ENCODE measurements at places on chromosomes 2 and 18. TPM values are rescaled to one million over a fixed set of nuclear protein-coding genes. Genes with fewer than 3 reads are reported as not detected.

DNA sequence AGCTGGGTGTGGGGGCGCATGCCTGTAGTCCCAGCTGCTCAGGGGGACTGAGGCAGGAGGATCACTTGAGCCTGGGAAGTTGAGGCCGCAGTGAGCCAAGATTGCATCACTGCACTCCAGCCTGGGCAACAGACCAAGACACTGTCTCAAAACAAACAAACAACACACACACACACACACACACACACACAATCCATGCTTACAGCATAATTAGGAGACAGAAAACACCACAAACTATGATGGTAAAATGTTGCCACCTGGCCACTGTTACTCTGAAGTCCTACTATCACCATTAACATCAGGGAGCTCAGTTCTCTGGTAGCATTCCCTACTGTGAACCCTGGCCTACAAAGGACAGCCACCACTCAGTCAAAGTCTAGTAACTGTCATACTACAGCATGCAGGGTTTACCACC is 18.3 kb downstream of the DNPEP start:
- peak; percentile 84 for DNase-seq
- H3K27me3 ChIP-seq: no peaks in the 10 kb centered on the region
- H3K27ac ChIP-seq: no peak overlapping the region
- H3K4me1 ChIP-seq: no peaks in the 10 kb centered on the region

GRCh38 chr18:58493516-58494253 is 135.2 kb downstream of the ALPK2 start:
- H3K36me3 ChIP-seq: no peaks in the 10 kb centered on the region
- no peaks in the 10 kb centered on the region for H3K4me1 ChIP-seq
- peak; percentile 81 for DNase-seq
- no peaks in the 10 kb centered on the region for H3K27me3 ChIP-seq
- H3K4me3 ChIP-seq: no peak overlapping the region
- H3K27ac ChIP-seq: no peak overlapping the region

DNA sequence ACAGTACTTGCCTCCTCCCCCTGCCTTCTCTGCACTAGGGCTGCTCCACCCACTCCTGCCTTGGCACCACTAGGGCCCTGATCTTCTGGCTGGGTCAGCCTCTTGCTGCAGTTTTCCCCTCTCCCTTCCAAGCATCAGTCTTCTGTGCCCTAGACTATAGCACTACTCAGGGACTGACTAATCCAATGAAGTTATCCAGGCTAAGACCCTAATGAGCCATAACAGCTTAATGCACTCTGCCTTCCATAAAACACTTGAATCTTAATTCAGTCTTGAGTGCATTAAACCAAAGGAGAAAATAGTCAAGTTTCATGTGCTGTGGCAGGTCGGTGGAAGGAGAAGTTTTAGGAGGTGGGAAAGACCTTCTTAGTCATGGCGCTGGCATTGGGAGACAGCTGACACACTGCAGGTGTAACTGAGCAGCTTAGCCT is 95.7 kb downstream of the BIN1 start:
- H3K4me1 ChIP-seq: no peaks in the 10 kb centered on the region
- H3K27ac ChIP-seq: no peak overlapping the region
- DNase-seq: no peak
- H3K27me3 ChIP-seq: no peaks in the 10 kb centered on the region

DNA sequence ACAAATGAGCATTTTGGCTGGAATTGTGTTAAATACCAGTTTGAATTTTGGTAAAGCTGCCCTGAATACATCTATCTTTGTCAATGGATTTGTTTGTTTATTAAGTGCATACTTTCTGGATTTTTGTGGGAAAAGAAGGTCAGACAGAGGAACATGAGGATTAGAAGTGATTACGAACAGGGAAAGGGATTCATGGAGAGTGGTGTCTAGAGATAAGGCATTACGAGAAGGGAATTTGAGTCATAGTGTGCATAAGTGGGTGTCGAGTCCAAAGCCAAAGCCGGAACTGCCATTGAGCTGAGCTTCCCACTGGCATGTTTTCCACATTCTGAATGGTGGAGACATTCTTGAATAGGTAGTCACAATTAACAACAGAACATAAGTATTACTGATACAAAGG is 68.9 kb upstream of the EFEMP1 start:
- no peak for DNase-seq
- H3K36me3 ChIP-seq: no peaks in the 10 kb centered on the region
- no peak overlapping the region for H3K27ac ChIP-seq
- H3K27me3 ChIP-seq: no peaks in the 10 kb centered on the region

GRCh38 chr2:121955426-121955825 is 200.0 kb downstream of the TSN start:
- H3K36me3 ChIP-seq: no peaks in the 10 kb centered on the region
- no peaks in the 10 kb centered on the region for H3K4me1 ChIP-seq
- no peak overlapping the region for H3K27ac ChIP-seq
- H3K4me3 ChIP-seq: no peak overlapping the region

DNA sequence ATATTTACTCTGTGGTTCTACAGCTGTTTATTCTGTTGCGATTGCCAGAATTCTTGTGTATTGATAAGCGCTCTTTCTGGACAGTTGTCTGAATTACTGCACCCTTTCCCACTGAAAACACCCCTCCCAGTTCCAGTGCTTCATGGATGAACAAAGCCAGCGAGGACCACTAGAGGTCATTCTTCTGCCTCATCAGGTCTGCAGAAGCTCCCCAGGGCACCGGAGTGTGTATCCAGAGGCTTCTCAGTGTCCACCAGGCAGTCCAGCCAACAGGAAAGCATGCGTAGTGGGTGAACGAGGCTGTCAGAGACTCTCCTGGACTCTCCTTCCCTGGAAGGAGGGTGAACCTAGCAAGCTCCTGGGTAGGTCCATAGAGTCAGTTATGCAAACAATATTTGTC is 40.6 kb upstream of the INHBB start:
- H3K36me3 ChIP-seq: no peaks in the 10 kb centered on the region
- H3K4me1 ChIP-seq: no peaks in the 10 kb centered on the region

GRCh38 chr2:587087-587960 is 89.9 kb downstream of the TMEM18 start:
- H3K36me3 ChIP-seq: no peaks in the 10 kb centered on the region
- H3K27ac ChIP-seq: no peak overlapping the region
- H3K4me3 ChIP-seq: no peak overlapping the region
- no peaks in the 10 kb centered on the region for H3K4me1 ChIP-seq
- no peaks in the 10 kb centered on the region for H3K27me3 ChIP-seq

DNA sequence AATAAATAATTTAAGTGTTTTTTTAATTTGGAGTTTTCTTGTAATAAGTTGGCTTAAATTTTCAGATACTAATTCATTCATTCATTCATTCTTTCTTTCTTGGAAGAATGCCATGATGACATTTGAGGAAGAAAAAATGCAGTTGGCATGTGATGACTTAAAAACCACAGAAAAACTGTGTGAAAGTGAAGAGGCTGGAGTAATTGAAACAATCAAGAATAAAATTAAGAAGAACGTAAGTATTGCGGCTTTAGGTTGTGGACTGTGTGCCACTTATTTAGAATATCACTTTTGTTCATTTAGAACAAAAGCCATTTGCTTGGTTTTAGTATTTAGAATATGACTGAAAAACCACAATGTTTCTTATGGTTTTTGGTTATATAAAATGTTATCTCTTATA is 51.4 kb downstream of the TTC39C start:
- H3K4me3 ChIP-seq: no peak overlapping the region
- no peak overlapping the region for H3K27ac ChIP-seq
- H3K27me3 ChIP-seq: no peaks in the 10 kb centered on the region
- peaks cover 26% of the 10 kb centered on the region for H3K4me1 ChIP-seq
- DNase-seq: no peak

DNA sequence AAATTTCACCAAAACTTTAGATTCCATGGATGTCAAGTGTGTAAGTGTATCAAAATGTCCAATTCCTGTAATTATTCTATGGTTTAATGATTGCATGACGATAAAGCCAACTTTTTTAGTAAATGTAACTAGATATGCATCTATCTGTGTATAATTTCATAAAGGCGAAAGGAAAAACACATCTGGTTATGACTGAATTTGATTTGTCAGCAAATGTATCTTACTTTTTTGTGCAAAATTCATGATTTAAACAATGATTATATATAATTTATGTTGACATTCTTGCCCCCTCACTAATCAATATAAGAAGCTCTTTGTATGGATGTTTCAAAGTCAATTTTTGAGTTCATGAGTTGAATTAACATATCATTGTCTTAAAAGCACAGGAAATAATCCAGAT is 138.5 kb downstream of the KCNJ3 start:
- no peaks in the 10 kb centered on the region for H3K36me3 ChIP-seq
- no peak overlapping the region for H3K4me3 ChIP-seq
- H3K27ac ChIP-seq: no peak overlapping the region
- H3K27me3 ChIP-seq: no peaks in the 10 kb centered on the region
- no peaks in the 10 kb centered on the region for H3K4me1 ChIP-seq

DNA sequence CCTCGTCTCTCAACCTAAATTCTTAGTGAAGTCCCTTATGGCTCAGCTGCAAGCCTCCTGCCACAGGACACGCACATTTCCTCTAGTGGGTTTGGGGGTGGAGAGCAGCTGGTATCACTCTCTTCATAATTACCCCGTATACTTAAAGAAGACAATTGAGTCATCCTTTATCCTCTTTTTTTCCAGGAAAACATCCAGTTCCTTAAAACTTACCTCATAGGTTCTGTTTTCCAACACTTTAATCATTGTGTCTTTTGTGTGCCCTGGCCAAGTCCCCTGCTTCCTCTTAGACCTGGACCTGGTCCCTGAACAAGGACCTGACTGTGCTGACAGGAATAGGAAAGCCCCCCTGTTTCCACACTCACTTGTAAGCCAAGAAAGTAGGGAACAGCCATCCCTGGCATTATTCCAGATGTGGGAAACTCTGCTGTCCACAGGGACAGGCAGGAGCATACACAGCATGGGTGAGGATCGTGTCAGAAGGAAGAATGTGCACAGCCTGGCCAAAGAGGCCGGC is 42.3 kb upstream of the MYO1B start:
- H3K27ac ChIP-seq: no peak overlapping the region
- no peaks in the 10 kb centered on the region for H3K4me1 ChIP-seq
- H3K36me3 ChIP-seq: no peaks in the 10 kb centered on the region
- no peak for DNase-seq

DNA sequence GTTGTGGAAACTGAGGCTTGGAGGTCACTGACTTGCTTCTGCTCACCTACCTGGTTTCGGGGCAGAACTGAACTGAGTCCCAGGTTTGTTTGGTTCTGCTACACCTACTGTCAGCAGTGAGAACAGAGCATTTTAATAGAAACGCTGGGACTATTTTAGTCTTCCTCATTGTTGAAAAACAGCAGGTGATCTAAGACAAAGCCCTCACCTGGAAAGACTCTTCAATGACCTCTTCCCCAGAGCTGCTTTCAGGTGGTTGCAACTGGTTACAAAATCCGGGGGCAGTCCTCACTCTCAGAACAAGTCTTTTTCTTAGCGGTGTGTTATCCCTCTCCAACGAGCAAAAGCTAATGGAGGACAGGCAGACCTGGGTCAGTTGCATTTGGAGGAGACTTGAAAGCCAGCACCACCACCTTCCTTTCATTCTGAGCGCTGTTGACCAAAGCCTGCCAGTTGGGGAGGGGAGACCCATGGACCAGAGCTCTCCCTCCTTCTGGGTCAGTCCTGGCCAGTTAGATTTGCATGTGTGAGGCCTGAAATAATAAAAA is 217.0 kb downstream of the NCK2 start:
- no peaks in the 10 kb centered on the region for H3K4me1 ChIP-seq
- no peak overlapping the region for H3K4me3 ChIP-seq
- H3K36me3 ChIP-seq: no peaks in the 10 kb centered on the region
- no peak overlapping the region for H3K27ac ChIP-seq
- no peaks in the 10 kb centered on the region for H3K27me3 ChIP-seq
- no peak for DNase-seq

GRCh38 chr2:160491911-160492371 is 1.7 kb downstream of the RBMS1 start:
- H3K36me3 ChIP-seq: no peaks in the 10 kb centered on the region
- peak overlapping the region; percentile 92 for H3K27ac ChIP-seq
- no peaks in the 10 kb centered on the region for H3K27me3 ChIP-seq
- H3K4me1 ChIP-seq: no peaks in the 10 kb centered on the region

GRCh38 chr2:234483568-234484251 is 13.2 kb downstream of the ARL4C start:
- no peaks in the 10 kb centered on the region for H3K27me3 ChIP-seq
- H3K27ac ChIP-seq: no peak overlapping the region
- no peak overlapping the region for H3K4me3 ChIP-seq
- DNase-seq: no peak

GRCh38 chr18:3261373-3262233 is at the start of gene MYL12B:
MYL12B (plus strand) TSS chr18:3262133; CDS start chr18:3272899, 10,766 bp downstream.
- peak within 1 kb of the TSS; percentile 97 for H3K27ac ChIP-seq
- H3K36me3 ChIP-seq: no peaks in the 10 kb centered on the region
- no peaks in the 10 kb centered on the region for H3K4me1 ChIP-seq
- DNase-seq: peak; percentile 88
- no peaks in the 10 kb centered on the region for H3K27me3 ChIP-seq

DNA sequence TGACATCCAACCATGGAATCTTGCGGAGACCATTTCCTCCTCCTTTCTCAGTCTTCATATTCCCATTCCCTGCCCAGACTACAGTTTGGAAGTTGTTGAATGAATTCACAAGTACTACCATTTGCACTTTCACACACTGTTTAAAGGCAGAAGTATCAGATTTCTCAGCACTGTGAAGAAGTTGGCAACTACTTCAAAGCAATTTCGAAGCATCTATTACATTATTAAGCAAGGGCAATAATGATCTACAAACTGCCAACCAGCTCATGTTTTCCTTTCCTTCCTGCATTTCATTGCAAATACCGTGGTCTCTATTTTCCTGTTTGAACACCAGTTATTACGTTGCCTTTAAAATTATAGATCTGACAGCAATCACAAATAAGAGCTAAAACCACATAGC is 105.5 kb downstream of the IRS1 start:
- no peak overlapping the region for H3K4me3 ChIP-seq
- no peak for DNase-seq
- H3K27me3 ChIP-seq: no peaks in the 10 kb centered on the region
- no peaks in the 10 kb centered on the region for H3K4me1 ChIP-seq
- H3K36me3 ChIP-seq: no peaks in the 10 kb centered on the region

DNA sequence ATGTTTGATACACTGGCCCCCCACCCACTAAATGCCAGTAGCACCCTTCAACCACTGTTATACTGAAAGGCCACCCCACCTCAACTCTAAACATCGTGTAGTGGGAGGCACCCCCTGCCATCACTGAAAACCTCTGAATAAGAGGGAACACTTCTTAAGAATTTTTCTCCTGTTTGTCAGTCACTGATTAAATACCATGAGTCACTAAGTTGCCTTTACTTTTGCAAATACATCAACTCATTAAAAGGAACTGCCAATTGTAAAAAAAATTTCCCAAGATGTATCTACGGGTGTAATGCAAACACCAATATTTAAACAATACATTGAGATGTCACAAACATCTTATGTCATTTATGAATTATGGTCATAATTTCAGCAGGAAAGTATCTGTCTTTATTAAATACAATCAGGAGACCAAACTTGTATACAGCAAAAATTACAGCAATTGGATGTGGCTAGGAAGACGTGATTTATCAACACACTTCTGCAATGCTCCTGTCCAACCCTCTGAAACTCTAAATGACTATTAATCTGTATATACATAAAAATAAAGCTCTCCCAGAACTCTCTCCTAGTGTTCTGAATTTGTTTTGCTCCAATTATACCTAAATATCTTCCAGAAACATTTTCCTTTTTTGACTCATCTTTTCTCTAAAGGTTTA is 144.1 kb upstream of the STK17B start:
- no peaks in the 10 kb centered on the region for H3K4me1 ChIP-seq
- no peak for DNase-seq
- H3K27me3 ChIP-seq: no peaks in the 10 kb centered on the region
- H3K36me3 ChIP-seq: no peaks in the 10 kb centered on the region
- H3K27ac ChIP-seq: no peak overlapping the region

Gene ALPP
- not detected for total RNA-seq

Gene KCNIP3
- total RNA-seq: 0.95 TPM

Gene RNF138
- total RNA-seq: 13.2 TPM

Gene TLX2
- not detected for total RNA-seq

Gene TYMS
- total RNA-seq: 1.6 TPM

Gene CLASP1
- total RNA-seq: 27.8 TPM

Gene PARD6G
- total RNA-seq: 2.9 TPM

All from right lobe of liver (tissue), 6 donors.